Nucleus accumbens (tissue), 56 donors: ENCODE measurements at places on chromosomes 16 and 17.

GRCh38 chr16:20884240-20884556 is 16.0 kb downstream of the DCUN1D3 start:
- DNase-seq, result no peak

- peak; percentile 29 for DNase-seq
These were observed 44.2 kb downstream of the WDR45B start for GRCh38 chr17:82603981-82604448.

- no peak for DNase-seq
These were observed 598.0 kb downstream of the WWOX start for GRCh38 chr16:78697426-78697825.

DNA sequence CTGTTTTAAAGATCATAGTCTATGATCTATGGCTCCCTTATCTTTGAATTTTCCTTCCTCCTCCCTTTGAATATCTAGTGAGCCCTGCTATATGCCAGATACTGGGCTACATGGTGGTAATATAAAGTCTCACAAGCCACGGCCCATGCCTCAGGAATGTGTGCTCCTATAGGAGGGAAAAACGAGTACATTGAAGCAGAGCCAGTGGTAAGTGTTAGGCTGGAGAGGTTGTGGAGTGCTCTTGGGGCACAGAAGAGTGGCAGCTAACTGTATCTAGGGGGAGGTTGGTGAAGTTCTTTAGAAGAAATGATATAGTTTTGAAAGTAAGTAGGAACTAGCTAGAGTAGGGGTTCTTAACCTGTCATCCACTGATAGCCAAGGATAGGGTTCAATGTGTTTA is 105.8 kb upstream of the PMFBP1 start:
- no peak for DNase-seq

GRCh38 chr17:29732209-29732608 is 109.5 kb upstream of the CORO6 start:
- DNase-seq, result no peak

DNA sequence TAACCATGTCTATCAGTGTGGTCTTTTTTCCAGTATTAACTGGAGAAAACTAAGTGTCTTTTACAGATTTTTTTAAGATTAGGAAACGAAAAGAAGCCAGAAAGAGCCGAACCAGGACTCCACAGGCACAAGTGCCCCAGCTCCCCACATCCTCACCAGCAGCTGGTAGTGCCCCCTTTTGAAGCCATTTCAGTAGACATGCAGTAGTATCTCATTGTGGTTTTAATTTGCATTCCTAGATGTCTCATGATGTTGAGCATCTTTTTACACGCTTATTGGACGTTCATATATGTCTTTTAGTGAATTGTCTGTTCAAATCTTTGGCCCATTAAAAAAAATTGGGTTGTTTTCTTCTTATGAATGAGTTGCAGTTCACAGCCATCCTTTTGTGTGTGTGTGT is 4.8 kb upstream of the CMTM3 start:
- no peak for DNase-seq

DNA sequence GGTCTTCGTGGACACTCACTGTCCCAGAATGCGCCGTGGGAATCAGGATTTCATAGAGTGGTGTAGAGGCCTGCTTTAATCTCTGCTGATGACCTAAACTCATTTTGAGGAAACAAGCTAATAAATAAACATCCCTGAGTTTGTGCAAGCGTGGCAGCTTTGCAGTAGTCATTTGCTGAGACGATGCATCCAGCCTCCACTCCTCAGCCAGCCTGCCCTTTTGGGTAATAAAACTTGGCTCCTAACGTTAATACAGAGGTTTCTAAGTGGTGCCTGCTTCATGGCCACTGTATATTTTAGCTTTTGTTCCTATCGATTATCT is 1.3 kb downstream of the DGKE start:
- no peak for DNase-seq

- no peak for DNase-seq
These were observed 19.5 kb downstream of the GPR179 start for GRCh38 chr17:38324141-38324697.

DNA sequence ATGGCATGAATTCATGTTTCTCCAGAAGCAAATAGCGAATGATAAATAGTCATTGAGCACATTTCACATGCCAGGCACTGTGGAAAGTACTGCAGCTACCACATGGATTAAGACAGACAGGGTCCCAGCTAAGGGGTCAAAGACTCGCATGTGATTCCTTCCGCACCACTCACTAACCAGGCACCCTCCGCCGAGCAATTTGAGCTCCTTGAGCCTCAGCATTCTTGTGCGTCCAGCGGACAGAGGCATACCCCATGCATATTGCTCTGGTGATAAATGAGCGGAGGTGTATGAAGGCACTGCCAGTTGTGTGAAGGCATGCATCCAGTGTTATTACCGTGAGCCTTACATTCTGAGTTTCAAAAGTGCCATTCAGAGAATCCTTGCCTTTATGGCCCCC is 358.7 kb downstream of the HS3ST4 start:
- no peak for DNase-seq
